ENCODE measurements at places on chromosomes 16 and 17.

GRCh38 chr16:84117494-84117843 lies 727 bp upstream of the MBTPS1 start:
- no peak for DNase-seq

- no peak for DNase-seq
These were observed 37.8 kb downstream of the YPEL2 start for GRCh38 chr17:59369031-59369975.

GRCh38 chr17:82862737-82863382 lies 23.0 kb upstream of the ZNF750 start:
- DNase-seq, result no peak

DNA sequence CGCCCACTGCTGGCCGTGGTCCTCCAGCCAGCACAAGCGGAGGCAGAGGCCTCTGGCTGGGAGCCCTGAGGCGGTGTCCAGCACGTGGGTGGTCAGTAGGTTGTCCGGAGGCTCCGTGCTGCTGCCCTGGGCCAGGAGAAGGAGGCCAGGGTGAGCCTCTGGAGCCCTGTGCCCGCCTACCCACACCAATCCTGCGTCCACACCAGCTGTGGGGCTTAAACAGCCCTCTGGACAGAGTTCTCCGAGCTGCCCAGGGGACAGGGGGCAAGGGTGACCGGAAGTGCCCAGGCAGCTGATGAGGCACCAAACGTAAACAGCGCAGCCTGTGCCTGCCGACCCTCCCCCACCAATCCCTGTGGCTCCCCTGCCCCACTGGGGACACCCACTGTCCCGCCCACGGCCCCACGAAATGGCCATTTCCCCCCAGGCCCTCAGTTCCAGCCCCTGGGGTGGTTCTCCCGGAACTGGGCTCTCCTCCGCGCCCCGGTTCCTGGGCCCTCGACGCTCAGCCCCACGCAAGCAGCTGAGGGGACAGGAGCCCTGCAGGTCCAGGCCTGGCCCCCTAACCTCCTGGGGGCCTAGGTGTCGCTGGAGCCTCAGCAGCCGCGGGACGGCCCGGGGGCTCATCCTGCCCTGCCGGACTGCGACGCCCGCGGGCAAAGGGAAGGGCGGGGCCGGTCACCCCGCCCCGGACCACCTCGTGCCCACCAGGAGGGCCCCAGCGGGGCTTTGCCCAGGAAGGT lies 27.9 kb upstream of the DBNDD1 start:
- no peak for DNase-seq

DNA sequence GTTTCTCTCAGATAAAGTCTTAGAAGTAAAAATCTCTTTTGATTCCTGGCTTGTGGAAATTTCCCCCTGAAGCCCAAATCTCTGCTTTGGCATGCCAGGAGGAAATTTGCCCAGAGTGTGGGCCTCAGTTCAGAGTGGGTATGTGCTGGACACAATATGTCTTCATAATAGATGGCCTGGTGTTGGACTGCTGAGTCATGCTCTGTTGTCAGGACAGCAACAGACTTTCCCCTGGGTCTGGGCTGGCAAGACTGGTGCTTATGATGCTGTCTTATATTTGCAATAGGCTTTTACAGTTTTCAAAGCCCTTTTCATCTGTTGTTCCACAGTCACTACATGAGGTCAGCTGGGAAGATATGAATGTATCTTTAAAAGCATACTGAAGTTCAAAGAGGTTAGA lies 57.0 kb downstream of the SHISA9 start:
- no peak for DNase-seq

DNA sequence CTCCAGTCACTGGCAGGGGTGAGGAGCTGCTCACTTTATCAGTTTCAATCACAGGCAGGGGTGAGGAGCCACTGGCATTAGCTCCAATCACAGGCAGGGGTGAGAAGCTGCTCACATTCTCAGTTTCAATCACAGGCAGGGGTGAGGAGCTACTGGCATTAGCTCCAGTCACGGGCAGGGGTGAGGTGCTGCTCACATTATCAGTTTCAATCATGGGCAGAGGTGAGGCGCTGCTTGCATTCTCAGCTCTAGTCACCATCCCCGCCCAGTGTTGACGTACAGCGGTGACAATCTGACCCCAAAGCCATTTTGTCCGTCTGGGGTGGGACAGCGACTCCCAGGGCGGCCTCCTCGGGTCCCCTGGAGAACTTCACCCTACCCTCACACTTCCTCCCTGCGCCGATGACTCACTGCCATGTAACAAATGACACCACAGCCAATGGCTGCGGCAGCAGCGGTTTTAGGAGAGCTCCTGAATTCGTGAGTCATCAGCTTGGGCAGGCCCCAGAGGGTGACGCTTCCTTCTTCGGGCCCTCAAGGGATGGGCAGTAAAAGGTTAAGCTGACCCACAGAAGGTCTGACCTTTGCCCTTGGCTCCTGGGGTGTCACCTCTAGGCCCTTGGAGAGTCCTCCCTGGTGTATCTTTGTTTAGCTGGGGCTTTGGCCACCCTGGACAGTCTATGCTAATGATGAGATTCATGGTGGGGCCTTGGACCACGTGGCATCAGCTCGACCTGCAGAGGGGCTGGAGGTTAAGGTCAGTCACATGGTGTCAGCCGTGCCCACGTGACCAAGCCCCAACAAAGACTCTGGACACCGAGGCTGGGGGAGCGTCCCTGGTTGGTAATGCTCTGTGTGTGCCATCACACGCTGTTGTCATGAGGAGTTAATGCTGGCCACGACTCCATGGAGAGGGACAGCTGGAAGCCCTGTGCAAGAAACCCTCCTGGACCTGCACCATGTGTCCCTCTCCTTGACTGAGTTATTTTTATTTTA lies 171.7 kb downstream of the C16orf95 start:
- no peak for DNase-seq
